ENCODE measurements at places on chromosomes 6 and 20.

- DNase-seq = no peak
These were observed 368.4 kb upstream of the MAN1A1 start for GRCh38 chr6:119717942-119718341.

- no peak for DNase-seq
These were observed 117.8 kb downstream of the DACT2 start for GRCh38 chr6:168201799-168202198.

GRCh38 chr6:166673309-166673708 is 46.3 kb upstream of the RPS6KA2 start:
- no peak for DNase-seq

- no peak for DNase-seq
These were observed 41.3 kb downstream of the TTI1 start for GRCh38 chr20:37991908-37992307.

DNA sequence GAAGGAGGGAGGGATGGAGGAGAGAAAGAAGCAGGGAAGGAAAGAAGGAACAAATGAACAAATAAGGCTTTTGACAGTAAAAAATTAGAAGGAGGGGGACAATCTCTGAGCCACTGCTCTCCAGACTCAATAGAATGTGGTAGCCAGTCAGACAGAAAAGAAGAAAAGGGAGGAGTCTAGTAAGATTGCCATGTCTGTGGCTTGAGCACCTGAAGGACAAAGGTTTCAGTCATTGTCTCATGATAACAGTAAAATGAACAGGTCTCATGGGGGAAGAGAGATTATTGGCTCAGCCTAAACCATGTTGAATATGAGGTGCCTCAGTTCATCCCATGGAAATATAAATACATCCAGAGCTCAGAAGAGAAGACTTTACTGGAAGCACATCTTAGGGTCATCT is 14.0 kb upstream of the LOC128125822 start:
- no peak for DNase-seq

GRCh38 chr20:48180024-48180423 is 394.7 kb upstream of the SULF2 start:
- DNase-seq = no peak

DNA sequence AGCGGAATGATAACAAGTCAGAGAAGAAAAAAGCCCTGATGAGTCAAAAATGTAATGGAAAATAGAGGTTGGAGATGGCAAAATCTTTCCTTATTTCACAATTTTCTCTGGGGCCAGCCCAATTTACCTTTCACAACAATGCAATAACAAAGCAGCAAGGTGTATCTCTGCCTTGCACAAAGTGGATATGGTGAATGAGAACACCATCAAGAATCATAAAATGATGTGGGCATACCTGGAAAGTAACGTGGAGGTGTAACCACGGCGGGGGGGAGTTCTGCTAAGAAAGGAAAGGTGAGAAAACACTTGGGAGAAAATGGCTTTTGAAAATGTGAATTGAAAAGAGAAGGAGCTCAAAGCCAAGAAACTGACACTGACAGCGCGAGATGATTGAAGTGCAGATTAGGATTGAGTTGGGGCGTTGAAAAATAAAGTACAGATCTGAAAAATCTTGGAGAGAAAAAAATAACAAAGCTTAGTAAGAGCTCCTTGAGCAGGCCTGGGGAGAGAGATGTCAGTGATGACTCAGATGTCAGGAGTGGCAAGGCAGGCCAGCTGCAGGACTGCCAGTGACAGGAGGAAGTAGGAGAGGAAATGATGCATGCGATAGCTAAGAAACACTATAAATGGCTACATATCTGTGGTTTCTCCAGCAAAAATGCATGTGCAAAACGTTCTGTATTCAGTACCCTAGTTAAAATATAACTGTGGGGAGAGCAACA is 26.2 kb downstream of the ARHGAP18 start:
- DNase-seq = peak; percentile 18

DNA sequence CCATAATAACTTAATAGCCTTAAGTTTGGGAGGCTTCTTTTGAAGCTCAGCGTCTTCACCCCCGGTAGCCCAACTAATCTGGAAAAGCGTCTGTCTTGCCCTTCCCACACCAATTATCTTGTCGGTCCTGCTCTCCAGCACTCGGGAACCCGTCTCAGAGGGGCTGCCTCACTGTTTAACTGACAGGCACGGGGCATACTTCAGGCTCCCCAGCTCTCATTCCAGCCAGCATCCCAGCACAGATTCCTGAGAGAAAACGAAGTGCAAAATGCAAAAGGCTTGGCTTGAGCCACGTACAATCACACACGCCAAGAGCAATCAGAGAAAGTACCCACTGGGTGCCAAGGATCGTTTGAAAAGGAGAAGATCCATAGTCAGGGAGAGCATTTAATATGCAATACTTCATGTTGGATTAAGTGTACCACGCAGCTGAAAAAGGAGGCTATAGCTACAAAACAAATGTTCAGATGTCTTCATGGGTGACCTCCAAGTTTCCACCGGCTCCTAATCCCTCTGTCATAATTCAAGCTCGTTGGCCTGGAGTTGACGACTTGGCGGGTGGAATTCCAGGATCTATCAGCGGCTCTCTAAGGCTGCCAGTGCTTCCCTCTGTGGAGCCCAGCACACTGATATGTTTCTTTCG is 53.7 kb upstream of the STX16 start:
- DNase-seq = no peak

- no peak for DNase-seq
These were observed 12.4 kb downstream of the SCML4 start for GRCh38 chr6:107811591-107812218.

DNA sequence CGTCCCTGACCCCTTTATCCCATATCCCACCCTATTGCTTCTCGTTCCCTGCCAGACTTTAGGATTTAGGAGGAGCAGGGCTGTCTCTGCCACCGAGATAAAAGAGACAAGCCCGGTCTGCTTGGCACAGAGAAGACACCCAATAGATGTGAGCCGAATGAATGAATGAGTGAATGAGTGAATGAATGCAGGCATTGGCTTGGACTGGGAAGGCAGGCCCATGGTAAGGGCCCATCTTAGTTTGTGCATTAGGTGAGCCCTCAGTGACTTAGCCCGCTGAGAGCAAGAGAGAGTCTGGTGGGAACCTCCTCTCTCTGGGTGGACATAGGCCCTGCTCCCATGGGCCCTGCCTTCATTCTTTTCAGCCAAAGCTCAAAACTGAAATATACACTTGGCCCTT is 879 bp upstream of the BPIFB6 start:
- DNase-seq = no peak

DNA sequence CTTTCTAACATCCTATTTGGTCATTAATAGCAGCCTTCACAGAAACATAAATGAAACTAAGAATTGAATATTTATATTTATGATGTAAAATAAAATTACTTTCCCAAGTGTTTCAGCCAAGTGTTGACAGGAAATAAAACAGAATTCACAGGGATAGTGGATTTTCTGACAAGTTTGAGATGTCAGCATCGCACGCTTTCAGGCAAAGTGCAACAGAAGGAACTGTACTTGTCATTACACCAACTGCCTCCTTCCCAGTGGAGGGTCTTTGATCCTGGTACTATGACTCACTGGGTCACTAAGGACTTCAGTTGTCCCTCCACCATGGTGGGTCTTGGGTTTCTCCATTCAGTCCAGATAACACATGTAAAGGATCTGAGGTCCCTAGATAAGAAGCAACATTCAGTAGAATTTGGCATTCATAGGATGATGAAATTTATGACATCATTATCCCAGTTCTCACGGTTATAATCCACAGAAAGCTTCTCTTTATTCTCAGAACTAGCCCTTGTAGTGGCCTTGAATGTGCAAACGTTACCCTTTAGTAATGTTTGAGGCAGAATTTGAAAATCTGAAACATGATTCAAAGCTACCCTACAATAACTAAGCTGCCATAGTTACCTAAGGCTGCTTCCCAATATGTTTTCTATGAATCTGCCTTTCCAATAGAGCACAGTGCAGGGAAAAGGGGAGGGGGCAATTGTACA is 3.8 kb upstream of the TNFAIP3 start:
- DNase-seq = no peak

GRCh38 chr6:16064671-16065072 is 64.2 kb upstream of the MYLIP start:
- no peak for DNase-seq

DNA sequence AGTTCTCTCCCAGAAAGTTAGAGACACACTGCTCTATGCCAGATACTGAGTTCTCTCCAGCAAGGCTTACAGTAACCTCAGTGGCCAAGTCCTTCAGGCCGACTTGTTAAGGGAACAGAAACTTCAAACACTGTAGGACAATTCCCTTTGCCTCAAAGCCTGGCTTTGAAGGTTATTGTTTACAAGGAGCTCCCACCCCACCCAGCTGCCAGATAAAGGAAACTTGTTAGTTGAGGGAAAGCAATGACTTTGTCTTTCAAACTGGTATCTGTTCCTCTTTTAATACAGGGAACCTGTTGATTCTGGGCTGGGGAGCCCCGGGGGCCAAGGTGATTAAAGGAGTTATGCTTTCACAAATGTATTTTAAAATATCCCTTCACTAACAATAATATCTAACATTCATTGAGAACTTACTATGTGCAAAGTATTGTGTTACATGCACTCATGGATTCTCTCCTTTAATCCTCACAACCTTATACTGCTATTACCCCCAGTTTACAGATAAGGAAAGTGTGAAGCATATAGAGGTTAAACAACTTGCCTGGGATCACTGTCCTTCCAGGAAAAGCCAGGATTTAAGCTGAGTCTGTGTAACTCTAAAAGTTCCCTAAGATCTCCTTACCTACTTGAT is 27.6 kb upstream of the CDKN1A start:
- no peak for DNase-seq

DNA sequence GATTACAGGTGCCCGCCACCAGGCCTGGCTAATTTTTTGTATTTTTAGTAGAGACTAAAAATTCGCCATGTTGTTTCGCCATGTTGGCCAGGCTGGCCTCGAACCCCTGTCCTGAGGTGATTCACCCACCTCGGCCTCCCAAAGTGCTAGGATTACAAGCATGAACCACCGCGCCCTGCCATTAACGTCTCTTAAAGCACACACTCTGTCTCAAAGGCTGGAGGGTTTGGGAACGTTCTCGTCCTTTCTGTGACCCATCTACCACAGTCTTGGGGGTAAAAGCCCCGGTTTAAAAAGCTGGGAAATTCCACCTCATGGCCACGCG is 57.8 kb upstream of the ARID1B start:
- DNase-seq = no peak

- DNase-seq = no peak
These were observed 16.3 kb downstream of the TRAF3IP2 start for GRCh38 chr6:111589366-111589765.

- DNase-seq = no peak
These were observed 149.7 kb downstream of the MTHFD1L start for GRCh38 chr6:151015101-151015700.

GRCh38 chr6:31529329-31530150 is 778 bp downstream of the MCCD1 start:
- no peak for DNase-seq

GRCh38 chr6:21524201-21524600 is 69.3 kb upstream of the SOX4 start:
- DNase-seq = no peak

GRCh38 chr6:6793388-6794250 is 205.1 kb downstream of the LY86 start:
- DNase-seq = no peak

GRCh38 chr6:31919624-31920303 is 7.8 kb upstream of the C2 start:
- no peak for DNase-seq

- no peak for DNase-seq
These were observed 38.9 kb downstream of the ARHGAP40 start for GRCh38 chr20:38640521-38640920.

DNA sequence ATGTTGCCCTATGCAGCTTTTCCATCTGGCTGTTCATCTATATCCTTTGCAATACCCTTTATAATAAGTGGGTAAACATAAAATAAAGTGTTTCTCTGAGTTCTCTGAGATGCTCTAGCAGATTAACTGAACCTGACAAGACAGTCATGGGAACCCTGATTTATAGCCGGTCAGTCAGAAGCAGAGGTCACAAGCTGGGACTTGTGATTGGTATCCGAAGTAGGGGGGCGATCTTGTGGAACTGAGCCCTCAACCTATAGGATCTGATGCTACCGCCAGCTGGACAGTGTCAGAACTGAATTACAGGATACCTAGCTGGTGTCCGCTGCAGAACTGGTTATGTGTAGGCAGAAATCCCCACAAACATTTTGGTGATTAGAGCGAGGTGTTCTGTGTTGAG is 39.0 kb downstream of the SLC17A5 start:
- DNase-seq = no peak

- no peak for DNase-seq
These were observed 6.3 kb upstream of the FOXF2 start for GRCh38 chr6:1382883-1383728.

DNA sequence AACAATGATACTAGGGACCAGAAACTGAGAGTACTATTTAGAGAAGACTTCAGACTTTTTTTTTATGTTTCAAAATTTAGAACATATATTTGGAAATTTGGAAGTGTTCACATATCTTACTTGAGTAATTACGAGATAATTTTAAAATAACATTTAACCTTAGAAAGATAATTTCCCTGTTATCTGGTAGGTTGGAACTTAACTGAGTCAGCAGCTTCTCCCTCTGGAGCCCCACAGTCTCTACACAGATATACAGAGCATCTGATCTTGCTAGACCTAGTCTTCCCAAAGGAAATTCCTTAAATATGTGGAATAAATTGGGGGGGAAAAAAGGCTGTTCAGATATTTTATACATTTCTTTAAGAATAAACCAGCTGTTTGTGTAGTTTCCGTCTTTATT is 48.6 kb downstream of the TSPYL4 start:
- no peak for DNase-seq

- DNase-seq = no peak
These were observed 22.6 kb downstream of the GNAS start for GRCh38 chr20:58875111-58875510.

DNA sequence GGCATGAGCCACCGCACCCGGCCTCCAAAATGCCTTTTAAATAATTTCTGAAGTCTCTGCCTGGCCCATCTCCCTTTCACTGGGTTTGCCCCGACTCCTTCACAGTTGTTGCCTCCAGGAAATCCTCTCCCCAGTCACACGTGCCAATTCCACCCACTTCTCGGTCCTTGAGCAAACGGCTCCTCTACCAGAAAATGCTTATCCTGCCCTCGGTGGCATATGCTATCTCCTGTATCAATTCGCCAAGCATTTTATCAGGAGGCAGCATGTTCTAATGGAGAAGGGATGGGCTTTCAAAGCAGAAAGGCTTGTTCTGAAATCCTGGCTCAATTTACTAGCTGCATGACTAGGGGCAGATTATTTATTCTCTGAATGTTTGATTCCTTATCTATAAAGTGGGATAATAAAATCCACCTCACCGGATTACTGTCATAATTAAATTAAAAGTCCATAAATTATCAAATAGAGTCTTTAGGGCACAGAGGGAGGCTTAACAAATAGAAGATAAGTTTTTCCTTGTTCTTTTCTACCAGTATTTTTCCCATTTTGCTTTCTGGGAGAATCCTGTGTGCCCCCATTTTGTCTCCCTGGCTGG is 66.3 kb downstream of the PPP1R3G start:
- no peak for DNase-seq

- no peak for DNase-seq
These were observed 494.8 kb upstream of the SOX4 start for GRCh38 chr6:21098744-21099143.

- no peak for DNase-seq
These were observed 3.6 kb upstream of the EDN1 start for GRCh38 chr6:12286373-12287110.
